ENCODE measurements at places on chromosomes 12 and 14. TPM values are rescaled to one million over a fixed set of nuclear protein-coding genes. Genes with fewer than 3 reads are reported as not detected.

The USP5 gene
- 131 TPM for total RNA-seq

- peak overlapping the region; percentile 93 for H3K4me3 ChIP-seq
- H3K4me1 ChIP-seq, result peaks cover 51% of the 10 kb centered on the region
- no peak for DNase-seq
- H3K27me3 ChIP-seq, result no peaks in the 10 kb centered on the region
- H3K36me3 ChIP-seq, result peaks cover 44% of the 10 kb centered on the region
Observed at GRCh38 chr12:31729705-31730104, 884 bp upstream of the AMN1 start.

GRCh38 chr12:81944886-81945285, 185.7 kb upstream of the PPFIA2 start:
- DNase-seq, result no peak
- H3K4me1 ChIP-seq, result peaks cover 48% of the 10 kb centered on the region
- H3K4me3 ChIP-seq, result no peak overlapping the region
- H3K27me3 ChIP-seq, result no peaks in the 10 kb centered on the region
- no peak overlapping the region for H3K27ac ChIP-seq

DNA sequence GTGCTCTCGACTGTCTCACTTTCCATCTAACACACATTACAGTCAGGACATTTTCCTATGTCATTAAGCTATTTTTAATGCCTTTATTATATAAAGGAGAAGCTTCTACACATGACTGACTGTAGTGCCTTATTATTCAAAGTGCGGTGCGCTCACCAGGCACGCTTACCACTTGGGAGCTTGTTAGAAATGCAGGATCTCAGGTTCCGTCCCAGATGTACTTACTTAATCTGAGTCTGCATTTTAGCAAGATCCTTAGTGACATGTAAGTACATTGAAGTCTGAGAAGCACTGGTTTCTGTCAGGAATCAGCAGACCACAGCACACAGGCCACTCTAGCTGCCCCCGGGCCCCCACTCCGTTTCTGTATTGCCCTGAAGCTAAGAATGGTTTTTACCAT, 44.7 kb upstream of the MDM1 start:
- H3K4me1 ChIP-seq, result peaks cover 56% of the 10 kb centered on the region
- no peak overlapping the region for H3K27ac ChIP-seq
- H3K4me3 ChIP-seq, result no peak overlapping the region
- H3K36me3 ChIP-seq, result peaks cover 12% of the 10 kb centered on the region
- DNase-seq, result no peak

The ALKBH2 gene
- total RNA-seq, result 10.0 TPM

DNA sequence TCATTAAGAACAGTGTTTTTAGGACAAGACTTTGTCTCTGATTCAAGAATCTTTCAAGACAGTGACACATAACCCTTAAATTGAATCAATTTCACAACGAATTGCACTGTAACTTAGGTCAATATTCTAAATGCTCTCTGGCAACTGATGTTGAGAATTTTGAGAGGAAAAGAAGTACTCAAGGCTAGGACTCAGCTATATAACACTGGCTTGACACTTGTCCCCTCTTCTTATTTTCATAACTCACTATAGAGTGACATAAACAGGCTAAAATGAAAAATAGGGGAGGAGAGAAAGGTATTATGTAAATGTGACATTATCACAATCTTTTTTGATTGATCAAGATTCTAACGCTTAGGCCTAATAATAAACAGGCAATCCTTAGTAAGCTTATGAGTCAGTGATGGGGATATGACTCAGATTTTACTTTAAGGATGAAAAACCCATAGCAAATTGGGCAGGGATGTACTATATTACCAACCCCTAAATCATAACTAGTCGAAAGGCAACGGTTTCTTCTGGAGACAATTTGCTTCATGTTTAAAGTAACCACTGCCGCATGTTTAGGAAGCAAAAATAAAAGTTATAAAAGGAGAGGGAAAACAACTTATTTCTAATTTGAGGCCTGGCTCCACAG, 10.9 kb downstream of the BTG1 start:
- no peaks in the 10 kb centered on the region for H3K27me3 ChIP-seq
- peak overlapping the region; percentile 64 for H3K4me3 ChIP-seq
- H3K36me3 ChIP-seq, result peaks cover 65% of the 10 kb centered on the region
- peak overlapping the region; percentile 84 for H3K27ac ChIP-seq
- H3K4me1 ChIP-seq, result peaks cover 87% of the 10 kb centered on the region

DNA sequence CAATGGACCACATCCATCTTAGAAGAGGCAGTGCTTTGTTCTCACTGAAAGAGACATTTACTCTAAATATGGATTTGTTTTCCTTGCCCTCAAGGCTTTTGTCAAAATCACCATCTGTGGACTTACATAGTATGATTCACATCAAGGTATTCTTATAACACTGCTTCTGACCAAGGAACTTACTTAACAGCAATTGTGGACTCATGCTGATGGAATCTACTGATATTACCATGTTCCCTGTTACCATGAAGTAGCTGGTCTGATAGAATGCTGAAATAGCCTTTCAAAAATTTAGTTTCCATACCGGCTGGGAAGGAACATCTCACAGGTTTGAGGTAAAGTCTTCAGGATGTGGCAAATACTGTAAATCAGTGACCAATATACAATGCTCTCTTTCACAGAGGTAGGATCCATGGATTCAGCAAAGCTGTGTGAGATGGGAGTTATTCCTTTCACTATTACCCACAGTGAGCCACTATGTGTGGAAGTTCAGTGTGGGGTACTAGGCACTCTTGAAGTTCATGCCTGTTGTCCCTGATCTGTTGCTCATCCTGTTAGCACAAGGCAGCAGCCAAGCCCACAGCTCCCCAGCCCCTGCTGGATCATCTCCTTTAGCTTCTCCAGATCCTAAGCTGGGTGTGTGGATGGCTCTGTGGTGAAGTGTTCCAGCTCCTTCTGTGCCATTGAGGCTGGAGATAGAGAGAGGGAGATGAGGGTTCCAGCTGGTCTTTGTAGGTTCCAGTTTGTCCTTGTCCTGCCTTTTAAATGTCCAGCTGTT, 126.4 kb downstream of the ATP23 start:
- no peaks in the 10 kb centered on the region for H3K4me1 ChIP-seq
- H3K36me3 ChIP-seq, result no peaks in the 10 kb centered on the region
- H3K27ac ChIP-seq, result no peak overlapping the region
- H3K27me3 ChIP-seq, result no peaks in the 10 kb centered on the region
- no peak for DNase-seq

The NGB gene
- not detected for total RNA-seq

GRCh38 chr14:99781853-99782610, 11.2 kb upstream of the EML1 start:
- H3K4me1 ChIP-seq, result no peaks in the 10 kb centered on the region
- DNase-seq, result no peak
- no peaks in the 10 kb centered on the region for H3K36me3 ChIP-seq
- no peak overlapping the region for H3K4me3 ChIP-seq
- H3K27me3 ChIP-seq, result peaks cover 34% of the 10 kb centered on the region

GRCh38 chr14:31881531-31882310, 195.4 kb upstream of the ARHGAP5 start:
- no peak overlapping the region for H3K4me3 ChIP-seq
- DNase-seq, result no peak
- H3K4me1 ChIP-seq, result no peaks in the 10 kb centered on the region
- H3K27me3 ChIP-seq, result peaks cover 2% of the 10 kb centered on the region

The SSPN gene
- not detected for total RNA-seq

The NINJ2 gene
- total RNA-seq, result 7.4 TPM

The OR5AU1 gene
- total RNA-seq, result not detected

The BHLHE41 gene
- not detected for total RNA-seq

DNA sequence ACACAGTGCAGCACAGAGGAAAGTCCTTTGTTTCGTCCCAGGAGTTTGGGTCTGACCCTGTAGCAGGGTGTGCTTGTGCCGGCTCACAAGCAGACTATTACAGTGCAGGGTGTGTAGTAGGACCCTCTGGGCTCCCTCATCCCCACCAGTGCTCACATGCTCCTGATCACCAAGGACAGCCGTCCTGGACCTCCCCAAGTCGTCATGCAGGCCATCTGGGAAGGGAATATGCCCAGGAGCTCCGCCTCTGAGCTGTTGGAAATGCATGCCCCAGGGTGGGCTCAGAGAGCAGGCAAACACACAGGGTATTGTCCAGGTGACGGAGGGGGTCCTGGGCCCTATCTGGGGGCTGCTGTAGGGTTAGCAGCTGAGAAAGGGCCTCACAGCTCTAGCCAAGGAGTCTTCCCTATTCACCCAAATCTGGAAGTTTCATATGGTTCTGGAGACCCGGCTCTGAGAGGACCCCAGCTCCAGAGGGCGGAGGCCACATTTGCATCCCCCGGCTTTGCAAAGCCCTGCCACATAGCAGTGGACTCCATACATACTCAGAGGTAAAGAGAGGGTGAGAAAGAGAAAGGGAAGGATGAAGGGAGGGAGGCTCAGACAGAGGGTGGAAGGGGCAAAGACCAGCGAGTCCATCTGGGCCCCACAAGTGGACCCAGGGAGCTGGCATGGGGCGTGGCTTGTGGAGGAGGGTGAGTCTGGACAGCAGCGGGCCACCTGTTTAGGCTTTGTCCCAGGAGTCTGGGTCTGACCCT, 53.5 kb upstream of the PPP2R5C start:
- peaks cover 32% of the 10 kb centered on the region for H3K4me1 ChIP-seq
- no peaks in the 10 kb centered on the region for H3K36me3 ChIP-seq
- H3K4me3 ChIP-seq, result no peak overlapping the region
- H3K27ac ChIP-seq, result peak overlapping the region; percentile 86
- no peak for DNase-seq

DNA sequence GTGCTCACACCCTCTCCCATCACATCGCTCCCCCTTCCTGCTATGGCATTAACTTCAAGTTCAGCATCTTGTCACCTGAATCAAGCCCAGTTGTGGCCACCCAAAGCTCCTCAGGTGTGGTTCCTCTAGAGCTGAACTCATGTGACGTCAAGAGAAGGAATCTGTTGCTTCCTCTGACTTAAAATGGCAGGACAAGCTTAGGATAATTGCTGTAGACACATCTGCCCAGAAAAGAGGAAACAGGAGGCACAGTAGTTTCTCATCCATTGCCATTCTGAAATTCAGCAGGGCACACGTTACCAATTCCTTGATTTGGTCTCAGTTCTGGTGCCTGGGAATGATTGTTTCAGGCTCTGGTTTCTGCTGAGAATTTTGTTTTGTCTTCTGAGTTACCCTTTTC, 52.1 kb downstream of the RCOR1 start:
- H3K27me3 ChIP-seq, result no peaks in the 10 kb centered on the region
- no peak overlapping the region for H3K4me3 ChIP-seq
- no peak for DNase-seq
- H3K27ac ChIP-seq, result no peak overlapping the region

- H3K4me1 ChIP-seq, result peaks cover 2% of the 10 kb centered on the region
- no peak overlapping the region for H3K4me3 ChIP-seq
- DNase-seq, result no peak
- no peak overlapping the region for H3K27ac ChIP-seq
- no peaks in the 10 kb centered on the region for H3K27me3 ChIP-seq
Observed at GRCh38 chr12:62401631-62402030, 65.0 kb upstream of the MON2 start.

GRCh38 chr12:128857133-128857763, 4.0 kb downstream of the GLT1D1 start:
- no peak for DNase-seq
- H3K4me1 ChIP-seq, result no peaks in the 10 kb centered on the region
- no peaks in the 10 kb centered on the region for H3K36me3 ChIP-seq
- no peak overlapping the region for H3K4me3 ChIP-seq
- no peak overlapping the region for H3K27ac ChIP-seq

The INSM2 gene
- total RNA-seq, result not detected

DNA sequence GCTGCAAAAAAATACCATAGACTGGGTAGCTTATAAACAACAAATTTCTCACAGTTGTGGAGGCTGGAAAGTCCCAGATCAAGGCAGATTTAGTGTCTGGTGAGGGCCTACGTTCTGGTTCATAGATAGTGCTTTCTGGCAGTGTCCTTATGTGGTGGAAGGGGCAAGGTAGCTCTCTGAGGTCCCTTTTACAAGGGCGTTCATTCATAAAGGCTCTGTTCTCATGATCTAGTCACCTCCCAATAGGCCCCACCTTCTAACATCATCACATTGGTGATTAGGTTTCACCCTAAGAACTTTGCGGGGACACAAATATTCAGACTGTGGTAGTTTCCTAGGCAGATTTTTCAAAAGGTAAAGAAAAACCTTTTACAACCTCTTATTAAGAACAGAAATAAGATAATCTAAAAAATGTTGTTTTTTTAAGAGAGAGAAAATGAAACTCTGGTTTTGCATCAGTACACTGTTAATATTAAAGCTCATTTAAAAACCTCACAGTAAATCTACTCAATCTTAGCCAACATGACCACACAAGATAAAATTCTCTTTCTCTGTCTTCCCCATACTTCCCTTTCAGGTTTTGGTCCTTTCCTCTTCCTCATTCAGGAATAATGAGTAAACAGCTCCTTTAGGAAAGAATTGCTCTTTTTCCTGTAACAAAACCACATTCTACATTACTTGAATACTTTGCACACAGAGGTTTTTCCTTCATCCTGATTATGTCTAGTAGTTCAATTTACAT, 117.5 kb downstream of the UNC79 start:
- H3K4me3 ChIP-seq, result no peak overlapping the region
- no peak overlapping the region for H3K27ac ChIP-seq
- no peaks in the 10 kb centered on the region for H3K36me3 ChIP-seq
- peaks cover 25% of the 10 kb centered on the region for H3K27me3 ChIP-seq
